ENCODE measurements at places on chromosomes 11 and 22.

- DNase-seq: no peak
Measured at GRCh38 chr11:74639533-74639932, 47.2 kb downstream of the POLD3 start.

DNA sequence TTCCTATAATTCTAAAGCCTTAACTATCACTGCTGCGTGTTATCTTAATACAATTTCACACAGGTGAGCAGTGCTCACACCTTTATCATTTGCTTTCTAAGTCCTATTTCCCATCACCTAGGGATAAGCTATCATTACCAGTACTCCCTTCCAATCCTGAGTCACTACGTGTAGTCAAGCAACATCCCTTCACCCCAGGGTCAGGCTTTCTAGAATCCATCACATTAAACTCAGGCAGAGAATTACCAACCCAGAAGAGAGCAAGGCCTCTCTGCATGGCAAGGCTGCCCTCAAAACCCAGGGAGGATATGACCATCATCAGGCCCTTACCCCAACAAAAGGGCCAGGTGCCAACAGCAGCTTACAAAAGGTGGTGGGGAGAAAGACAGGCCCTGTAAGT, 9.8 kb downstream of the PACSIN2 start:
- DNase-seq: no peak

DNA sequence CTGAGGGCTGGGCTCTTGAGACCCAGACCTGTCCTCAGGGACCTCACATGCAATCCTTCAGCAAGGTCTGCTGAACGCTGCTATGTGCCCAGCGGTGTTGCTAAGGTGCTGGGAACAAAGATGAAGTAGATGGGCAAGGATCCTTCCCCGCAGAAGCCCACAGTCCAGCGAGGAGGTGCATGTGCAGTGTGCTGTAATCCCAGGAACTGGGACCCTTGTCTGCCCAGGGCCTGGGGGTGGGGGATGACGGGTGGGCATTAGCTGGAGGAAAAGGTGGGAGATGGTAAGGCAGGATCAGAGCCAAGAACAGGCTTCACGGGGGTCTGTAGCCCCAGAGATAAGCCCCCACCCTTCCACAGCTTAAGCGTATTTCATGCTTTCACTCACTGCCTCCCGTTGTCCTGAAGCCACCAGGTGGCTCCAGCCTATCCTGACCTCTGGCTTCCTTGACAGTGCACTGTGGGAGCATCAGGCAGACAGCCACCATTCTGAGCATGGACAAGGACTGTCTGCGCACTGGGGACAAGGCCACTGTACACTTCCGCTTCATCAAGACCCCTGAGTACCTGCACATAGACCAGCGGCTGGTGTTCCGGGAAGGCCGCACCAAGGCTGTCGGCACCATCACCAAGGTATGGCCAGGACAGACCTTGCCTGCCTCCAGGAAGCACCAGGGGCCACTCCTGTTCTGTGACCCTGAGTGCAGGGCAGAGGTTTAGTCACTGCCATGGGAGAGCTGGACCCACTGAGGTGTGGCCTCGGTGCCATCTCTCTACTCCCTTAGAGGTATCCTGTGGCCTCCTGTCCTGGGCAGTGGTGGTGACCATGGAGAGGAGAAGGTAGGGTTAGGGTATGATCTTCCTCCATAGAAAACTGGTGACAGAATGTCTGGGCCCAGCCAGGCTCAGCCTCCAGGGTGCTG, 22.0 kb downstream of the GTPBP1 start:
- DNase-seq: no peak

- DNase-seq: peak; percentile 32
Measured at GRCh38 chr11:121249039-121249663, 43.4 kb upstream of the SC5D start.

GRCh38 chr11:47409440-47410369, 1.3 kb downstream of the SLC39A13 start:
- DNase-seq: no peak

DNA sequence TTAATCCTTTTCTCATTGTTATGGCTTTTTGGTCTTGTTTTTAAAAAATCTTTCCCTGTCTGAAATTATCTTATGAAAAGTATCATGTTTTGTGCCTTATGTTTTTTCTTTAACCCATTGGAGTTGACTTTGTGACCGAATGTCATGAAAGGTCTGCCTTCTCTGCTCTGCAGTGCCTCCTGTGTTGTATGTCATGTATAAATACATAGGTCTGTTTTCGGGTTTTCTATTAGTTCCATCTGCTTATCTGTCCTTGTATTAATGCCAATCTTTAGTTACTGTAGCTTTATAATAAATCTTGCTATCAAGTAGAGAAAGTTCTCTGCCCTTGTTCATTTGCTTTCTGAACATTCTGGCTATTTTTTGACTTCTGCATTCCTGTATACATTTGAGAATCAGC, 73.0 kb downstream of the ZBTB44 start:
- peak; percentile 24 for DNase-seq

GRCh38 chr11:8871171-8871775, 39.7 kb upstream of the AKIP1 start:
- DNase-seq: no peak

- no peak for DNase-seq
Measured at GRCh38 chr11:102229510-102230123, 87.7 kb upstream of the BIRC3 start.

DNA sequence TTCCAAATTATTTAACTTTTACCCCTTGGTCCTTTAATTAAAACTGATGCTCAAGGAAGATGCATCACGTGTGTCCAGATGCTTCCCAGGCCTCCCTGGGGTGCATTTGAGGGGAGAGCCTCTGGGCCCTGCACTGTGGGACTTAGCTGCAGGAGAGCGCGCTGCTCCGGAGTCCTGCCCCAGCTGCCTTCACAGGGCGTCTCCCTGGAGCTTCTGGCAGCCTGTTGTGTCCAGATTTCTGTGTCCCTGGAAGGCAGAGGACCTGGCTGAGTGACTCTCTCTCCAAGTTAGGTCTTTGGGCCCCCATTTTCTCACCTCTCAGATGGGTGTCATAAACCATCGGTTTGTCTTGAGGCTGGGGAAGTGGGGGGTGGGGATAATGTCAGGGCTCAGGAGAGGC, 3.0 kb downstream of the ARHGAP8 start:
- no peak for DNase-seq

DNA sequence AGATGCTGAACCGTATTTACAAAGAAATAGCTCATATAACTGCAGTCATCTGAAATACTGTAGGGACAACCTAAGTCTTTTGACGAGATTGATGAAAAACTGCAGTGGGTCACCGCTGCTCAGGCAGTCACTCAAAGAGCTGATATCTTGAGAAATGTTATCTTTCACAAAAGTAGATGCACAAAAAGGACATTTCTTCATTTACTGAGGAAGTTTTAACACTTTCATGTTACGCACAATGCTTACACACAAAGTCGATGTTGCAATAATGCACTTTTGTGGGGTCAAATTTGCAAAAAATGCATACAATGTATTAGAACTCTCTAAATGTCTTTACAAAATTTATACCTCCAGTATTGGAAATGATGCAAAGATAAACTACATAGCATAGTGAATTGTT, 16.2 kb upstream of the OR10V1 start:
- DNase-seq: no peak

GRCh38 chr11:35042224-35042623, 96.7 kb upstream of the CD44 start:
- no peak for DNase-seq

- peak; percentile 18 for DNase-seq
Measured at GRCh38 chr11:65452806-65453490, 30.4 kb downstream of the NEAT1 start.

GRCh38 chr11:92667486-92668152, 301.8 kb upstream of the MTNR1B start:
- no peak for DNase-seq

DNA sequence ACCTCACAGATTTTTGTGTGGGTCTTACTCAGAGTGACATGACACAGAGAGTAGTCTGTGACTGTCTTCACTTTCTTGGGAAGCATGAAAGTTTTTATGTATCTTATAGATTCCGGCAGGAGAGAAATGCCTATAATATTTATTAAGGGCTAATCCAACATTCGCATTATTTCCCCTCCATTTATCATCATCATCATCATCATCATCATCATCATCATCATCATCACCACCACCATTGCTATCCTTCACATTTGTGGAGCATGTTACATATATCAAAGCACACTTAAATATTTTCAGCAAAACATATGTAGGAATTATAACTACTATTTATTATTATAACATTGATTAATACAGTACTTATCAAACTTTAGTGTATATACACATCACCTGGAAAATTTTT, 66.2 kb downstream of the GAS2 start:
- no peak for DNase-seq

GRCh38 chr11:41498726-41499125, 39.3 kb upstream of the LRRC4C start:
- DNase-seq: no peak

DNA sequence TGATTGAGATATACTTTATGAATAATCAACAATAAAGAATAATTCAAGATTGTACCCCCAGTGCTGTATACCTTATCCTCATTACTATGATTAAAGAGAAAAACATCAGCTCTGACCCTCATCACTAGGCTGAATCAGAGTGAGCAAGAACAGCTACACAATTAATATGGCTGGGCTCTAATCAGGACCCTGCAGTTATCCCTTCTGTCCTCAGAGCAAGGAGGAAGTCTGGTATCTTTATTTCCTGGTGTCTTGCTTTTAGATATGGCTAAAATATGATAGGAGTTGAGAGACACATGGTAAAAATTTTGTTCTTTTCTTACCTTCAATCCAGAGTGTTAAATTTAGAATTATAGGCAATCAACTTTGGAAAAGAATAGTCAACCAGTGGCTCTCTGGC, 28.6 kb upstream of the GAB2 start:
- no peak for DNase-seq

DNA sequence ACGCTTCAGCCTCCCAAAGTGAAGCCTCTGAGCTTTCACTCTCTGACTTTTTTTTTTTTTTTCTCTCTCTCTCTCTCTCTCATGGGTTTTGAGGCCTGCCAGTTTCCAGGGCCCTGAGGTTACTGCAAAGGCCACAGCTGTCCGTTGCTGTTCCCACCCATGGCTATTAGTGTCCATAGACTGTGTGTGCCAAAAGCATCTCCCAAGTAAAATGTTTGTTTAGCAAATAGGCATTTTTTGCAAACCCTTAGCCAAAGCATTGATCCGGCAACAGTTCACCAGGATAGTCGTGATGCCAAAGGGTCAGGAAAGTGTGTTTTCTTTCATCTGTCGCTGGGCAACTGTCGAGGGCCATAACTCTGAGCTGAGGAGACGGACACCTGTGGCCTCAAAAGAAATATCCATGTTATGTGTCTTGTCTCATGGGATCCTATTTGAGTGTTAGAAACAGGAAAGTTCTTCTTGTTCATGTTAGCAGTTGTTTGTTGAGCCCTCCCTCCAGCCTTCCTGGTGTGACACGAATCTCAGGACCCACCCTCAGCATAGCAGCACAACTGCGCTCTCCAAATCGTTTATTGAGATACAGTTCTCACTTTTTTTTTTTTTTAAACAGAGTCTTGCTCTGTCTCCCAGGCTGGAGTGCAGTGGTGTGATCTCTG, 18.4 kb downstream of the FADS2 start:
- DNase-seq: no peak

DNA sequence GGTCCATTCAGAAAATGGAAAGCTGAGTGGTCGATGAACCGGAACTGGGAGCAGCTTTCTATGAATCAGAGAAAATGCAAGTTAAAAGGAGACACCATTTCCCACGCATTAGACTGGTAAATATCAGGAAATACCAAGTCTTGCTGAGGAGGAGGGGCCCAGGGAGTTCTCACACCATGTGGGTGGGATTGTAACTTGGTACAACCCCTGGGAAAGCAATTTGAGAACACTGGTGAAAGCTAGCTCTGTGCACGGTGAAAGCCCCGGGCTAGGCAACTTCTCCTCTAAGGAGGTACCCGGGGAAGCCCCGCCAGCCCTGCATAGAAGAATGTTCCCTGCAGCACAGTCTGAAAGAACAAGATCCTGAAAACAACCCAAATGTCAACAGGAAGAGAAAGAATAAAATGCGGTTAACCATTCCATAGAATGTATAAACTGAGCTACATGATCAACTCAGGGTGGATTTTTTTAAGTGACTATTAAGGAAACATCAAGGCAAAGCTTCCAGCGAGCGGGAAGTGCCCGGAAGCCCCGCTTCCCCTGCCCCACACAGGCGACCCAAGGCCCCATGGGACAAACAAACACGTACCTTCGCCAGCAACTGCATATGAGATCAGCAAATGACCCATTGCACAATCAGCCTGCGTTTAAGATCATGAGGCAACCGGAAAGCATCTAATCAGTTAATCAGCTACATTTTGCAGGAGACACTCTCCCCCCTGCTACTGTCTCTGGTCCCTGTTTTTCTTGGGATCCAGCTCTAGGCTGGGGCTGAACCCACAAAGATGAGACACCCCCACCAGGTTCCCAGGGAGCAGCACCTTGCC, 11.3 kb downstream of the SHANK2 start:
- DNase-seq: no peak

DNA sequence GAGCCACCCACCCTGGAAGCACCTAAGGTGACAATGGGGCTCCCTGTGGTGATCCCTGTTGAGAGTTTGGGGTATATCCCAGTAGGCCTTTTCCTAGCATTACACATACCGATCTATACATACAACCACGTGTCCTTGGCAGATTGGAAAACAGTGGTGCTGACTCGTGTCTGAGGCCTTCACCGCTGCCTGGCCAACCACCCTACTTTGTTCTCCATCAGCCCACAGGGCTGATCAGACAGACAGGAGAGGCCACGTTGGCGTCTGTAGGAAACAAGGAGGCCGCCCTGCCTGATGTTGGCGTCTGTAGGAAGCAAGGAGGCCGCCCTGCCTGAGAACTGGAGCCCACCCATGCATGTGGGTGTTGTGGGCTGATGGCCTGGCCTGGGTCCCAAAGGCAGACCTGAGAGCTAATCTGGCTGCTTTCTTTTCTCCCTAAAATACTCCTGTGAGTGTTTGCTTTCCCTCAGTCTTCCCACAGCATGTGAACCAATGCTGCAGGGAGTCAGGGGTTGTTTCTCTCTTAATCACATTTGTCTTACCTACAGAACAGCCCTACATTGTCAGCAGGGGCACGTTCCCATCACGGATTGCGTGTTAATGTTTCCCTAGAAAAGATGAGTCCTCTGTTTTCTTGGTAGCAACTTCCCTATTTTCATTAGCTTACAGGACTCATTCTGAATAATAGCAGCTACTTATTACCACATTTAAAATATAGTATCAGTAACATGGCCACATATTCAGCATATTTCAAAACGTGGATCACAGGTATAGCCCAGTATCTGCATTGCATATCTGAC, 57.2 kb downstream of the SBF1 start:
- no peak for DNase-seq

DNA sequence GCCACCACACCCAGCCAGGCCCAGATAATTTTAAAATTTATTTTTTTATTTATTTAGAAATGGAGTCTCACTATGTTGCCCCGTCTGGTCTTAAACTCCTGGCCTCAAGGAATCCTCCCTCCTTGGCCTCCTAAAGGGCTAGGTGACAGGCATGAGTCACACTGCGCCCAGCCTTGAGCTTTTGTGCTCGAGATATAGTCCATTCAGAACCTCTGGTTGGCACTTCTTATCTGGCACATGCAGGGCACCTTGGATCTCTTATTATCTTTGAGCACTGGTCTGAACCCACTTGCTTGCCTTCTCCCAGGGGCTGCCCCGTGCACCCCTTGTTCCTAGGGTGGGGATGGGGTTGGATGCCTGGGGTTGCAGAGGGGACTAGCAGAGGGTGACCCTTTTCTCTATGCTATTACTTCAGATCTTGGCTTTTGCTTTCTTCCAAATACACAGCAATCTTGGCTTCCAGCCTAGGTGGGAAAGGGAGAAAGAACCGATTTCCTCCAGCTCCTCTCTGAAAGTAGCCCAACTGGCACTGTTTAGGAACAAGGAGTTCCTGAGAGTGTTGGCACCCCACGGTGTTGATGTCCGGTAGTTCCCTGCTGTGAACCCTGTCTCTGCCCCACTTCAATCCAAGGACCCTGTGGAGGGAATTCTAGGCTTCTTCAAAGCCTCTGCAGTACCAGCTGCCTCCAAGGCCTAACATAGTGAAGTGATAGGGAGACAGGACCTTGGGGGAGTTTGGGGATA, 1.3 kb upstream of the SLC3A2 start:
- peak; percentile 80 for DNase-seq
